ENCODE measurements at places on chromosomes 11 and 22.

- no peak for DNase-seq
Measured at GRCh38 chr11:7020183-7020917, at the start of the genes NLRP14 and ZNF214. Gene NLRP14 (plus strand): TSS chr11:7020479. CDS start chr11:7038587, 18,108 bp downstream. Gene ZNF214 (minus strand): TSS chr11:7020346. CDS start chr11:7002835, 17,511 bp downstream.

DNA sequence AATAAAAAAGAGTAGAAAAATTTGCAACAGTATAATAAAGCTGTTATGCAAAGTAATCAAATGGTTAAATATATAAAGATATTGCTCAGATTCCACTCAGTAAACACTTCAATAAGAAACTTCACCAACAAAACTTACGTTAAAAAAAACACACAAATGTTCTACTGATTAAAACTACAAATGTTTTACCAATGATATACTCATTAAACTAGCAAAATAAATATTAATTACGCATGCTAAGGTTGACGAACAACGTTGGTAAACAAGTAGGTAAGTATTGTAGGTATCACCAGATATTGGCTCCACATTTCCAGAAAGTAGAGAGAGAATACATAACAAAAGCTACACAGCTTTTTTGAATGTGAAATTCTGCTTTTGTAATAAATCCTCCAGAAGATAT, 12.6 kb downstream of the RDX start:
- DNase-seq: no peak

GRCh38 chr11:128821556-128821955, 45.5 kb downstream of the KCNJ1 start:
- no peak for DNase-seq

- DNase-seq: no peak
Measured at GRCh38 chr11:134258577-134258976, 5.2 kb downstream of the ACAD8 start.

DNA sequence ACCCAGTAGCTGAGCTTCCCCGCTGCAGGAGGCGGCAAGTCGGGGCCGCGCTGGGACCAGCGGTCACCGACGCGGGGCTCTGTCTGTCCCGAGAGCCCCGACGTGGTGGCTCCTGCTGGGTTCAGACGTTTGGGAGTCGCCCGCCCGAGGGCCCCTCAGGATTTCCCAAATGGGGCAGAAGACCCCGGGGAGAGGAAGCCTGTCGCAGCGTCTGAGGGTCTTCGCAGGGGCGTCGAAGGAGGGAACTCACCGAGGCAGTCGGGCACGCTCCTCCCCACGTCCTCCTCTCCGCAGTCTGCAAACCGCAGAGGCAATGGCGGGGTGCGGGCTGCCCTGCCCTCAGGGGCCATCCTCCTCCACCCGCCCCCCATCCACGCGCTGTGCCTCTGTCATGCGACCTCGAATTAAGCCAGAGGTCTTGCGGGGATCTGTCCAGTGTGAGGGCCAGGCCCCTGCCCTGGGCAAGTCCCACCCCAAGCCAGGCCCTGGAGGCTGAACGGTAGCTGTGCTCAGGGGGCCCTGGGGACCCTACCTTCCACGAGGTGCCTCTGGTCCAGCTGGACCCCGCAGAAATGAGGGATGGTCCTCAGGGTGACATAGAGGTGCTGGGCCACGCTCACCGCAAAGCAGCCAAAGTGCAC, 12.5 kb downstream of the IL17REL start:
- no peak for DNase-seq

DNA sequence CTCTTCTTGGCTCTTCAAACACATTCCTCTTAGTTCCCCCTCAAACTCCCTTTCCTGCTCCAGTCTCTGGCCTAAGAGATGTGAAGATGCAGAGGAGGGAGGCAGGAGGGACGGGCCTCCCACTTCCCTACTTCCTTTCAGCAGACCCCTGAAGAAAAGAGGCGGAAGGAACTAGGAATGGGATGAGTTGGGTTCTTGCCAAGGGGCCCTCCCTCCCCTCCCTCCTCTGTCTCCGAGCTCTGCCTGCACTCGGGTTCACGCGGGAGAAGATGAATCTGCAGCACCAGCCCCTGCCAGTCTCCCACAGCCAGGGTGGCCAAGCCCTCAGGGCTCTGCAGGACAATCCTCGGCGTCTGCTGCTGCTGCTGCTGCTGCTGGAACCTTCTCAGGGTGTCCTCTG, 24.3 kb upstream of the PKNOX2 start:
- no peak for DNase-seq

GRCh38 chr22:39956932-39957664, 3.1 kb upstream of the TMA7B start:
- no peak for DNase-seq

DNA sequence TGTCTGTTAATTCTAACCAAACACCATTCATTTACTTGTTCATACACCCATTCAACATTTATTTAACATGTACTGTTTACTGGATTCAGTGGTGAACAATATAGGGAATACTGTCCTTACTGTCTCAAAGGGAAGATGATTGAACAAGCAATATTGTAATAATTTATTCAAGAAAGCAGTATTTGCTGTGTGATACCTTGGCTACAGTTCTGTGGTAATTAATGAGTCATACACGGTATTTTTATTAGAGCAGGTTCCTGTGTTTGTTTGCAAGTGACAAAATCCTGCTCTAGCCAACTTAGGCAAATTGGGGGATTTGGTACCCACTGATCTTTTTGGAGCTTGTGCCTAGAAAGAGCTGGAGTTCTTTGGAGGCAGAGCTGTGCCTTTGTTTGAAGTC, 15.7 kb downstream of the PIH1D2 start:
- DNase-seq: no peak

- no peak for DNase-seq
Measured at GRCh38 chr11:71131861-71132260, 120.5 kb downstream of the SHANK2 start.

- no peak for DNase-seq
Measured at GRCh38 chr11:36817336-36817965, 219.4 kb upstream of the RAG2 start.

DNA sequence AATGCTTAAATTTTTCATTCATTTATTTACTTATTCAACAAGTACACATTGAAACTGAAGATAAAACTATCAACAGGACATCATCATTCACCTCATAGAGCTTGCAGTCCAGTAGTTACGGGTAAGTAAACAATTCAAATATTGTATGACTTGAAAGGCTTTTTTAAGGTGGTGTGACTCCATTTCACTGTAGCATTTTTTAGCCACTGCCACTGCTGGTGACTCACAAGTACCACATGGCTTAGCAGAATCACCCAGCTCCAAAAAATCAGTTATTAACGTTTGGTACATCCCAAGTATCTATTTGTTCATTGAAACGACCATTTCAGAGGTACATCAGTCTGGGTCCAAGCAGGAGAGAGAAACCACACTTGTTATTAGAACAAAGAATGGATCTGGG, 427.9 kb upstream of the DDI1 start:
- no peak for DNase-seq

- no peak for DNase-seq
Measured at GRCh38 chr11:10326012-10326964, 21.4 kb downstream of the ADM start.

DNA sequence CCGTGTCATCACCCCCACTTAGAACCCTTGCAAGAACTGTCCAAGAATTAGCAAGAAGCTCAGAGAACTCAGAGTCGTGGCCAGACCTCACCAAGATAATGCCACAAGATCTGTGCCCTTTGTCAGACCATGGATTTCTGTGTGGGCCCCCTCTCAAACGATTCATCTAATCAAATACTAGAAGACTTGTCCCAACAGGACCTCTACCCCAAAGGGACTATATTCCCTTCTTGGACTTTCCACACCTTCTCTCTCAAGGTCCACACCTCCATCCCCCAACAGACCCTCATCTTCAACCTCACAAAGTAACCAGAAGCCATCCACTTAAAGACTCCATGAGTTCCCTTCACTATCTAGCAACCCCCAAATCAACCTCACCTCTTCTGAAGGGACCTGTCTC, 2.8 kb downstream of the POLR3H start:
- no peak for DNase-seq

- no peak for DNase-seq
Measured at GRCh38 chr11:76501526-76502202, 56.8 kb downstream of the EMSY start.

GRCh38 chr22:43883012-43883661, 8.7 kb downstream of the PNPLA5 start:
- DNase-seq: peak; percentile 17

DNA sequence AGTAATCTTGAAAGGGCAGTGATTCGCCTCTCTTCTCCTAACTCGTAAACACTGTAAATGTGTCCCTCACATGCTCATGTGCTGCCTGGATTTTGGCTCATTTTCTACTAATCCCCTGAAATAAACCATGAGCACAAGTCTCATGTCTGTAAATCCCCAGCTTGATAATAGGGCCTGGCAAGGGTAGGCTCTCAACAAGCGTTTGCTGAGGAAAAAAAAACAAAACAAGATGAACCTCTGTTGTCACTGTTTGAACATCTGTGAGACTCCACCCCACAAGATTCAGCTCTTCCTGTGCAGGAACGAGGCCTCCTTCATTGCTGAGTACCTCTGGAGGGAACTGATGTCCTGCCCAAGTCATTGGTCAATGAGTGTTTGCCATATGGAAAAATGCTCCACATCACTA, 4.5 kb upstream of the CYB5R2 start:
- no peak for DNase-seq

DNA sequence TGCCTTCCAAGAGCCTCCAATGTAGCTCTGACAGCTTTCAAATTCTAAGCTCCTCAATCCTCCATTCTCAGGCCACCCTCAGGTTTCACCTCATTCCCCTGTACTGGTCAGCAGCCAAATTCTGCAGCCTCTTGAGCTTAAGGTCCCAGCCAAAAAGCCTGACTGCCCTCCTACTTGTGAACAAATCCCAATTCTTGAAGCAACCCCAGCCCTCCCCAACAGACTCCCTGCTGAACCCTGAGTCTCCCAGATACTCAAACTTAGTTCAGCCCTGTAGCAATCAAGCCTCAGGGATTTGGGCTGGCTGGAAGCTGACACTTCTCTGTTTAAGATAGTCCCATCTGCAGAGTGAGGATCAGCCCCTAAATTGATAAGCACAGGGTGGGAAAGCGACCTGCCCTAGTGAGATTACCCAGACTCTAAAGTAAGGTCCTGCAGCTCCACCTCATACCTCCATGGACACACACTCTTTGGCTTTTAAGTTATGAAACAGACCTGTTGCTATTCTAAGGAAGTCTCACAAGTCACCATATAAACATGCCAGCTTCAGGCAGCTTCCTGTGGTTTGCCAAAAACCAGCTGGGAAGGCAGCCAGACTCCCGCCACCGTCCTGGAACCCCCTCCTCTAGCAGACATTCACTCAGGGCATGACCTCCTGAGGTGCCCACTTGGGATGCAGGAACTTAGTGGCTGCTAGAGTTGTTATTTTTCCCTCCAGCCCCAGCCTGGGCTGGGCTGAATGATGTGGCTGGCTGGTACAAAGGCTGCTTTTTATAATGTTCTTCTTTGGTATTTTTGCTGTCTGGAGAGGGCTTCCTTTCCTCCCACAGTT, 82.5 kb upstream of the PICALM start:
- no peak for DNase-seq

- DNase-seq: no peak
Measured at GRCh38 chr11:130600616-130601015, 152.2 kb downstream of the ADAMTS15 start.

GRCh38 chr22:35792506-35792905, 74.8 kb downstream of the APOL5 start:
- DNase-seq: no peak

GRCh38 chr11:120722524-120722923, 211.0 kb downstream of the GRIK4 start:
- DNase-seq: no peak

- no peak for DNase-seq
Measured at GRCh38 chr11:5280582-5281102, 10.9 kb upstream of the HBE1 start.

- DNase-seq: no peak
Measured at GRCh38 chr22:25484521-25485315, 79.8 kb upstream of the GRK3 start.

DNA sequence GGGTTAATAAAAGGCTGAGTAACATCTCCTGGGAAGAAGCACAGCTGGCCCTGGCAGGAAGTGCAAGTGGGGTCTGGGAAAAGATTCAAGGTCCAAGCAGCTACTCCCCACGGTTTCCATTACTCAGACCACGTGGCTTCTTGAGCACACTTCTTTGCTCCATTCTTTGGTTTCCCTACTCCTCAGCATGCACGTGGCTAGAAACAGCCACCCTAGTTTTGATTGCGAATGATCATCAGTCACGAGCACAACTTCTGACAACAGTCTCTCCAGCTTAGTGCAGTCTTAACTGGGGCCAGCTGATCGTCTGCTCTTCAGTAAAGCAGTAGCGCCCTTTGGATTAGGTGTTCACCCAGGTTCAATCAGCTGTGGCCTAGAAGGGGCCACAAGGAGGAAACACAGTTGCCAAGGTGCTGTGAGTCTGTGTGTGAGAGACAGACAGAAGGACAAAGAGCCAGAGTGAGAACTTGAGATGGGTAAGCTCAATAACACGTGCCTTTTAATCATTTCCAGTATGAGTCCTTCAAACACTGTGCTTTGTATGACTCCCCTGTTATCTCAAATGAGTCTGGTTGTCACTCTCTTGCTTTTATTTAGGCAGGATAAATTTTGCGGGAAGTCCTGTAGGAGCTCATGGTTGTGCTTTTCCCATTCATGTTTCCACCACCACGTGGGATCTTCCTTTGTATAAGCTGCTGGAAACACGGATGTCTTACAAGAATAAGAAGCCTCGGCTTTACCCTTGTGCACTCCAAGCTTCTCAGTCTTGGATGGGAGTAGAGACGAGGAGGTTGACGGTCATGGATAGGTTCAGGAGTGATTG, 901 bp upstream of the PARVA start:
- DNase-seq: no peak

- DNase-seq: no peak
Measured at GRCh38 chr22:35883031-35883620, 145.5 kb downstream of the RBFOX2 start.

GRCh38 chr11:104653407-104653806, 244.9 kb downstream of the CASP12 start:
- DNase-seq: no peak

- DNase-seq: no peak
Measured at GRCh38 chr11:45805305-45806071, 539 bp downstream of the SLC35C1 start.

GRCh38 chr11:103681855-103682254, 354.6 kb upstream of the DDI1 start:
- DNase-seq: no peak

DNA sequence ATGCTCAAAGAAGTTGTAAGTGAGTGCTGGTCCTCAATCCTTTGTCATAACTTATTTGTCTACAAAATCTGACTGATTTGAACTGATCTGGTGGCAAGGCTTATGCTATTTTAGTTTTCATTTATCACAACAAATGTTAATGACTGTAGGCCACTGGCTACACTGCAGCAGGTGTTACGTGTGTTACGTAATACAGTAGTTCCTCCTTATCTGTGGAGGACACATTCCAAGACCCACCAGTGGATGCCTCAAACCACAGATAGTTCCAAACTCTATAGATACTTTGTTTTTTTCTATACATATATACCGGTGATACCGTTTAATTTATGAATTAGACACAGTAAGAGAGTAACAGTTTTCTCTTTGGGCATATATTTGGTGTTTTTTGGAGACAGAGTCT, 7.0 kb downstream of the MADD start:
- no peak for DNase-seq
